ENCODE measurements at places on chromosomes 6 and 20.

GRCh38 chr20:10179574-10180298 lies 38.9 kb upstream of the SNAP25 start:
- no peak overlapping the region for H3K4me3 ChIP-seq
- no peak for DNase-seq
- H3K27me3 ChIP-seq = no peaks in the 10 kb centered on the region
- H3K36me3 ChIP-seq = no peaks in the 10 kb centered on the region
- no peak overlapping the region for H3K27ac ChIP-seq

GRCh38 chr20:52179331-52180179 lies 12.0 kb downstream of the ZFP64 start:
- DNase-seq = no peak
- peaks cover under 1% of the 10 kb centered on the region for H3K36me3 ChIP-seq
- H3K27me3 ChIP-seq = no peaks in the 10 kb centered on the region
- H3K4me3 ChIP-seq = no peak overlapping the region

DNA sequence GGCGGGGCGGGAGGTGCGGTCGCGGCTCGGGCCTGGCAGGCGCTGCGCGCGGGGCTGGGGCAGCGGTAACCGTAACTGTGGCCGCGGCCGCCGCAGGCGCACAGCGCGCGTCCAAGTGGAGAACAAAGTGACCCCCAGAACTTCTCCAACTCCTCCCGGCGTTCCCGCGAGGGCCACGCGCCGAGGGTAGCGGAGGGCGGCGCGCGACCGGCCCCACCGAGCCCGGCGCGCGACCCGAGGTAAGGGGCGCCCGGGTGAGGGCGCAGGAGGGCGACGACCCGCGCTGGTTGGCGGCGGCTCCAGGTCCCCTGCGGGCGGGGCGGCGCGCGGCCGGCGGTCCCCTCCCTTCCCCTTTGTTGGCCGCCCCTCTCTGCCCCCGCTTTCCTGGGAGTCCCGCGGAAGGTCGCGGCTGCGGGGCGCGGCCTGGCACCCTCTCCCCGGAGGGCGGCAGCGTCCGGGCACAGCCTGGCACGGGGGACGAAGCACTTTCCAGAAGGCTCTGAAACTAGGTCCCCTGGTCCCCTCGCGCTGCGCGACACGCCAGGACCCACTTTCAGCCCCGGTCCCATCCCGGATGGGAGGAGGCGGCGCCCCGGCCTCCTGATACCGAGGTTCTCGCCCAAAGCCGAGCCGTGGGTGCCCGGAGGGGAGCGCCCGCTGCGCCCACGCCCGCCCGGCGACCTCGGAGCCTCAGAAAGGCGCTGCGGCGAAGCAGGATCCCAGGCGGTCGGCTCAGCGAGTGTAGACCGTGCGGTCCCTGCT lies at the start of gene TIAM2:
TSS of gene TIAM2 (plus strand) at position 62 of the 762 bp plus-strand sequence. CDS start 133,909 bp downstream, outside the sequence.
- peak within 1 kb of the TSS; percentile 8 for H3K4me3 ChIP-seq
- DNase-seq = no peak
- peaks cover 16% of the 10 kb centered on the region for H3K4me1 ChIP-seq

DNA sequence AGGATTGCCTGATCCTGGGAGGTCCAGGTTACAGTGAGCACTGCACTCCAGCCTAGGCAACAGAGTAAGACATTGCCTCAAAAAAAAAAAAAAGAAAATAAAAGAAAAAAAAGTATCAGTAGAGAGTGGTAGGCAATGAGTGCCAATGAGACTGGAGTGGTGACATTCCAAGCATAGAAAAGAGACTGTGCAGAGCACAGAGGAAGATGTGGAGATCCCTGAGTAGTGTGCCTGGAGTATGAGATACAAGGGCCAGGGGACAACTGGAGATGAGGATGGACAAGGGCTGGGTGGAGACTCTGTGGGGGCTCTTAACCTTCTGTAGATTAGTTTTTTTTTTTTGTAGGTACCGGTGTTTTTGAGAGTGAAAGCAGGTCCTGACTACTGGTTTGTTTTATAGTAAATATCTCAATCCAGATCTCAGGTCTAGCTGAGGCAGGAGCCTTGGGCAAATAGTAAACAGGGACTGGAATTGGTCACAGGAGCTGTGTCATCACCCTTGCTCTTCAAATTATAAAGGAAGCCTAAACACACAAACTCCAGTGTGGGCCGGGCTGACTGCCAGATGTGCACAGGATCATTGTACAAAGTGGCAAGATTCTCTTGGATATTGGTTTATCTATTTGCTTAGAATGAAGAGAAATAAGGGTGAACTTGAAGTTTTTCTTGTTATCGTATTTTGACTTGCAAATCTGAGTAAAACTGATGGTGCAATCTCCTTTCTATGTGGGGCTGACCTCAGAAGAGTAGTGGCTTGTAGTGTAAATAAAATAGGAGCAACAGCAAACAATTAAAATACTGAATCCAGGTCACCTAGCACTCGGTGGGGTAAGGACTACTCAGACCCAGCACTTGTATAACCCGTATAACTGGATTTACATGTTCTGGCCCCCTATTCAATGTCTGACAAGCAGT lies 144.9 kb downstream of the SOX4 start:
- H3K4me3 ChIP-seq = no peak overlapping the region
- H3K36me3 ChIP-seq = no peaks in the 10 kb centered on the region
- H3K4me1 ChIP-seq = no peaks in the 10 kb centered on the region

- no peaks in the 10 kb centered on the region for H3K27me3 ChIP-seq
- H3K36me3 ChIP-seq = no peaks in the 10 kb centered on the region
- no peak overlapping the region for H3K4me3 ChIP-seq
- DNase-seq = no peak
These were observed 7.5 kb upstream of the KIAA1755 start for GRCh38 chr20:38267901-38268514.

- H3K4me1 ChIP-seq = no peaks in the 10 kb centered on the region
- DNase-seq = no peak
- no peaks in the 10 kb centered on the region for H3K36me3 ChIP-seq
- H3K27me3 ChIP-seq = no peaks in the 10 kb centered on the region
- H3K27ac ChIP-seq = no peak overlapping the region
- no peak overlapping the region for H3K4me3 ChIP-seq
These were observed 87.8 kb downstream of the TMEM170B start for GRCh38 chr6:11625302-11625701.

GRCh38 chr20:16445482-16445881 lies 127.8 kb downstream of the KIF16B start:
- no peaks in the 10 kb centered on the region for H3K4me1 ChIP-seq
- H3K36me3 ChIP-seq = no peaks in the 10 kb centered on the region
- H3K4me3 ChIP-seq = no peak overlapping the region
- no peaks in the 10 kb centered on the region for H3K27me3 ChIP-seq

GRCh38 chr6:125779924-125780539 lies 10.7 kb upstream of the NCOA7 start:
- peak overlapping the region; percentile 89 for H3K27ac ChIP-seq
- H3K4me1 ChIP-seq = no peaks in the 10 kb centered on the region
- no peaks in the 10 kb centered on the region for H3K27me3 ChIP-seq
- no peaks in the 10 kb centered on the region for H3K36me3 ChIP-seq
- peak overlapping the region; percentile 71 for H3K4me3 ChIP-seq

GRCh38 chr6:119915971-119916370 lies 566.4 kb upstream of the MAN1A1 start:
- H3K36me3 ChIP-seq = no peaks in the 10 kb centered on the region
- H3K4me1 ChIP-seq = no peaks in the 10 kb centered on the region
- no peak for DNase-seq
- no peaks in the 10 kb centered on the region for H3K27me3 ChIP-seq
- H3K4me3 ChIP-seq = no peak overlapping the region
- H3K27ac ChIP-seq = no peak overlapping the region

- H3K36me3 ChIP-seq = no peaks in the 10 kb centered on the region
- H3K4me1 ChIP-seq = no peaks in the 10 kb centered on the region
These were observed 29.4 kb downstream of the LRP11 start for GRCh38 chr6:149834513-149835481.

Measured in liver (tissue), 10 donors.